ENCODE measurements at places on chromosomes 4 and X.

DNA sequence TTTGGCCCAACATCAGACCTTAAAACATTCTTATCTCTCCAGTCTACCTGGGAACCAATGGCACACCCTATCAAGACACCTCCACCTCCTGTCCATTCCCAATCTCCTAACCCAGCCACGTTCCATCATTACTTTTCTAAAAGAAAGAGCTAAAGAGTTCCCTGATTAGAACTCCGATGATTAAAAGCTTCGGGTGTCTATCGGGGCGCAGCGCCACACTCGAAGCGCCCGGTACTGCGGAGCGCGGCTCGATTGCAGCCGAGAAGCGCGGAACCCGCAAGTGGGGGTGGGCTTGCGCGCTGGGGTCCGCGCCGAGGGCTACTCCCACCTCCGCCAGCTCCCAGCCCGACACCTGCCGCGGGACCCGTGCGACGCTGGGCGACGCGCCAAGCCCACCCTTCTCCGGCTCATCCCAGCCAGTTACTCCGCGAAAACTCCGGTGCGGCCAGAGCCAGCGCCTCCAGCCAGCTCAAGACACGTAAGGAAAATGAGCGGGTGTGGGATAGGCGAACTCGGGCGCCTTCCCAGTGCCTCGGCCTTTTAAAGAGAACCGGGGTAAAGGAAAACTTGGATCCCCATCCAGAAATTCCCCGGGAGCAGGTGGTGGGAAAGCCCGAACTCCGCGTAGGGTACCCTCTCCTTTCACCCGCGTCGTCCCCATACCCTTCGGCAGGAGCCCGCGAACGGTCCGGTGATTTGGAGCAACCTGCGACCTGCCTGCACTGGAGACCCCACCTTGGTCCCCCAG, 593 bp downstream of the NPY1R start:
- no peak for DNase-seq

- no peak for DNase-seq
Observed at GRCh38 chrX:574830-575229, 55.8 kb upstream of the SHOX start.

DNA sequence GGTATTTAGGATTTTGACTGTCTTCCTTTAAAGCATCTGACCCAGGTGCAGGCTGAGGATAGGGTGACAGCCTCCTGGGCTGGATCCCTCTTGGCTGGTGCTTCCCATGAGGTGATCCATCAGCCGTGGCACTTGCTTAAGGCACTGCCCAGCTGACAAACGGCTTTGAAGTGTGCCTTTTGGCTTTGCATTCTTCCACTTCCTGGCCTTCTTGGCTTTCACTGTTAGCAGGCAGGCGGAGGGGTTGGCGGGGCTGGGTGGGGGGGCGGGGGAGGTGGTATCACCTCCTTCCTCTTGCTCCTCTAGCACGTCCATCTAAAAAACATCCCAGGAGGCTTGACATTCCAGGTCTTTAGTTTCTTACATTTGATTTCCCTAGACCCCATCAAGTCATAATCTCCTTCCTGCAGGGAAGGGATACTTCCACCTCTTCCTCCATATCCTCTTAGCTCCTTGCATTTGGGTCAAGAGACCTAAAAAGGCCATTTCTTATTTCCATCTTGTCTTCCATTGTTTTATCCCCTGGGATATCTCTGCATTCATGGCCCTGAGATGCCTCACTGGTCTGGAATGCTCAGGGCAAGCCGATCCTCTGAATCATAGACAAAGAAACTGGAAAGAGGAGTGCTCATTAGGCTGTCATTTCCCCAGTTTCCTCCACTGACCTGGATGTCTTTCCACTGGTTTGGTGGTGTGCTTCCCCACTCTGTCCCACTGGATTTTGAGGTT, 11.3 kb upstream of the APLN start:
- DNase-seq, result no peak

GRCh38 chr4:113350576-113350975, 301.1 kb downstream of the ANK2 start:
- no peak for DNase-seq

GRCh38 chrX:154466036-154466435, 8.0 kb downstream of the PLXNA3 start:
- DNase-seq, result no peak

DNA sequence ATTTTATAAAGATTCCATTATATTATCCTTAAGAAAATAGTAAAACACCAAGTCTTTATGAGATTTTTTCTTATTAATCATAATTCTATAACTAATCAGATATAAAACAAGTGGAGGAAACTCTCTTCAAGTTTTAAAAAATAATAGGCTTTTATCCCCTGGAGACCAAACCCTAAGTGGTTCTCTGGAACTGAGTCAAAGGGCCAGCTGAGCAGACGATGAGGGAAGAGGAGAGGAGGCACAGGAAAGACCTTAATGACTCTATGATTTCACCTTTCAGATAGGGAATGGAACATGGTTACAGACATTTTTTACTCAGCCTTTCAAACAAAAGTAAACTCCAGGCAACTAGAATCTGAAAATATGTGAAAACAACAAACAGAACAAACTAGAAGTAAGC, 201.8 kb downstream of the SLC39A8 start:
- DNase-seq, result no peak

DNA sequence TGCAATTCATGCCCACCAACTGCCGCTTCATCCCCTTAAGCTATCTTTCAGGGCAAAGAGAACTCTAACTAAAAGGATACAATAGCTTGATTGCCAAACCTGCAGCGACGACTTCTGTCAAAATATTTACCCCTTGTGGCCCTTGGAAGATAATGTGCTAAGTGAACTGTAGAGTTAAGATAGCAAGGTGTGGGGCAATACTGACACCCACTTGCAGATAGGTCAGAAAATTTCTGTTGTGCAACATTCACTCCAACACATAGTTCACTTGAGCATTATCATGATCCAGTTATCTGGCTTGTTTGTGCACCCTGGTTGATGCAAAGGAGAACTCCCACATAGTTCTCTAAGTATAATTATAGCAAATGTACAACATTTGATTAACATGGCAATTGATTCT, 55.6 kb downstream of the RHOXF2B start:
- no peak for DNase-seq

GRCh38 chr4:124961138-124961750, 248.7 kb upstream of the ANKRD50 start:
- no peak for DNase-seq

GRCh38 chr4:135934026-135934425, 1598.3 kb downstream of the PCDH18 start:
- no peak for DNase-seq

- no peak for DNase-seq
Observed at GRCh38 chr4:111602848-111603247, 542.4 kb upstream of the FAM241A start.

DNA sequence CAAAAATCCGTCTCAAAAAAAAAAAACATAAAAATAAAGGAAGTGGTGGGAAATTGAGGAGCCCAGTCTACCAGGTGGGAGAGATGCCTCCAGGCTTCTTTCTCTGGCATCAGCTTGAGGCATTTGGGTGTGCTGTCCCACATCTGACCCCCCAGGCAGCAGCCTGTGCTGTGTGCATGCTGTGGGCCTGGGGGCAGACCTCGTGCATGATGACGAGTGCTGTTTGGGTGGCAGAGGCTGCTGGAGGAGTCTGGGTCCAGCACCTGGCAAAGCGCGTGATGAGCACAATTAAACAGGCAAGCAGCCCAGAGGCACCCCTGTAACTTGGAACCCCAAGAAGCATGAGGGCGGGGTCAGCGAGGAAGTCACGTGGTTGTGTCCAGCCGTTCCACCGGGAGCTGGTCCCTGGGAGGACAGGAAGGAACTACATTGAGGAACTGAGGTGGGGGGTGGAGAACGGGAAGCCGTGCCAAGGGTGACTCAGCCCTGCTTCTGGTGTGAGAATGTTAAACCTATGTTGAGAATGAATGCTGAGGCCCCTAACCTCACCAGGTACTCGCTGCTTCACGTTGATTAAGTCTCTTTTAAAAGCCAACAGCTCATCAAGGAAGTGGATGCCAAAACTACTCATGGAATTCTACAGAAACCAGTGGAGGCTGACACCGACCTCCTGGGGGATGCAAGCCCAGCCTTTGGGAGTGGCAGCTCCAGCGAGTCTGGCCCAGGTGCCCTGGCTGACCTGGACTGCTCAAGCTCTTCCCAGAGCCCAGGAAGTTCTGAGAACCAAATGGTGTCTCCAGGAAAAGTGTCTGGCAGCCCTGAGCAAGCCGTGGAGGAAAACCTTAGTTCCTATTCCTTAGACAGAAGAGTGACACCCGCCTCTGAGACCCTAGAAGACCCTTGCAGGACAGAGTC, 6.1 kb downstream of the TACC3 start:
- no peak for DNase-seq

DNA sequence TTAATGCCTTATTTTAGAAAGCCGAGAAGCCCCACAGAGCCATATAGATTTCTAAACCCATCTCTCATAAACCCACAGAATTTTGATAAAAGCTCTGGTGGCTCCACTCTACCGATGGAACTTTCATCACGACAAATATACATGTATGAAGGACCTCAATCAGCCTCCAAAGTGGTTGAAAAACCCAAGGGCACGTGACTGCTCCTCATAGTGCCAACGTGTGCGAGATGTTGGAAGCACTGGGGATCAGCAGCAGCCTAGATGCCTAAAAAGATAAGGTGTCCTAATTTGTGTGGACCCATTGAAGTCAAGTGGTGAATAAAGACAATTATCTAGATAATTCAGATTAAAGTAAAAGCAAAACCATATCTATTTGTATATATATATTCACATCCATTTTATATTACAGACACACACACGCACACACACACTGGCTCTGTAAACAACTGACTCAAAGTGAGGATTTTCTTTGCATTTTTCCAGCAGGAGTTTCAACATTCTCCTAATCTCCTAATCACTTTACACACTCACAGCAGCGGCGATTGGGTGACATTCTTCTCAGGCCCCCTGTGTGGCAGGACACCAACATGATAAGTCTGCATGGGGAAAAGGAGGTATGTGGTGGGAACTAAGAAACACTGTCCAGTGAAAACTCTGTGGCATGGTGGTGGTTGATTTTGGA, 2.8 kb upstream of the PITX2 start:
- no peak for DNase-seq

DNA sequence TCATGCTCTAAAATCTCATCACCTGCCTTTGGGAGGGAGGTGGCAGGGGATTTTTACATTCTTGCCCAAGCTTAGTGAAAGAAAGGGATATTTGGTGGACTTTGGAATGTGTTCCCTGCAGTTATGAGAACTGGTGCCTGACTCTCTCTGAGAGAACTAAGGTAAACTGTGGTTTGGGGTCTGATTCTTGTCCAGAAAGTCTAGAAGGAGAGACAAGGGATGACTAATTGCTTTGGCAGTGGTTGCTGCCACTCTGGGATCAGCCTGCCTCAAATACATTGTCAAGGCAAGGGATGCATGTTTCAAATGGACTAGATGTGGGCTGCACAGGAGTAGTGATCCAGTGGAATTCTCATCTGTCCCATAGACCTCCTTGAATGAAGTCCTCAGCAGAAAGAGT, 115.2 kb downstream of the DDIT4L start:
- no peak for DNase-seq

All from activated CD4-positive, CD25-positive, alpha-beta regulatory T cell treated with anti-CD3 and anti-CD28 coated beads, Interleukin-2, amount 50 U/mL, for 72 hours (primary cell).